ENCODE measurements at places on chromosomes 11 and 22. TPM values are rescaled to one million over a fixed set of nuclear protein-coding genes. Genes with fewer than 3 reads are reported as not detected.

PRAME gene
- not detected for total RNA-seq

- no peak for DNase-seq
- no peaks in the 10 kb centered on the region for H3K4me1 ChIP-seq
- H3K36me3 ChIP-seq, result no peaks in the 10 kb centered on the region
Measured at GRCh38 chr11:109772892-109773291, 320.3 kb upstream of the ZC3H12C start.

UPK2 gene
- 0.60 TPM for total RNA-seq

DNA sequence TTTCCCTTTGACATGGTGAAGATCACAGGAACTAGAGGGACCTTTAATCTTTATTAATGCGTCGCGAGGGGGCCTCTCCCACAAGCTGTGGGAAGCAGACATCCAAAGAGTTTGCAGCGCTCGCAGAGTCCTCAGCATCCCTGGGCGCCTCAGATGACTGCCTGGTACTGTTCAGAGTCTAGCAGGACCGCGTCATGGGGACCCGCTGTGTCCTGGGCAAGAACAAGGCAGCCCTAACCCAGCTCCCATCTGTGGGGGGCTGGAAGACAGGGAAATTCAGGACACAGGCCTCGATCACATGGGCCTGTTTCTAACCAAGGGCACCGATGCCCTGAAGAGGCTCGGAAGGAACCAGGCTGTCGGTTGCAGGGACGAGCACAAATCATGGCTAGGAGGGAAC is 40.0 kb downstream of the CACNG2 start:
- H3K36me3 ChIP-seq, result no peaks in the 10 kb centered on the region
- H3K27ac ChIP-seq, result no peak overlapping the region
- DNase-seq, result no peak
- no peak overlapping the region for H3K4me3 ChIP-seq
- no peaks in the 10 kb centered on the region for H3K4me1 ChIP-seq

DNA sequence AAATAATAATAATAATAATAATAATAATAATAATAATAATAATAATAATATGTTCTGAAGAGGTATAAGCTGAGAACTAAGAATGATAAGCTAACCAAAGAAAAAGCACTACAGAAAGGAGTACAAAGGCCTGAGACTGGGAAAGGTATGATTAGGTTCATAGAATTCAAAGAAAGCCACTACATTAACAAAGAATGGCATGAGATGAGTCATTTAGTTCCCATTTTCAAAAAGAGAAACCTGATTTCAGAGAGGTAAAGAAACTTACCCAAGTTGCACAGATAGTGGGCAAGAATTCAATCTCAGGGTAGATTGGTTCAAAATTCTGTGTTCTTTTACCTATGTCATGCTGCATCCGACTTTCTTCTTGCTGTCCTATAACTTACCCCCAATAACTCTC is 350.9 kb downstream of the TTC28 start:
- peaks cover 1% of the 10 kb centered on the region for H3K36me3 ChIP-seq
- H3K4me3 ChIP-seq, result no peak overlapping the region
- peaks cover 2% of the 10 kb centered on the region for H3K27me3 ChIP-seq
- H3K27ac ChIP-seq, result no peak overlapping the region
- DNase-seq, result no peak

DNA sequence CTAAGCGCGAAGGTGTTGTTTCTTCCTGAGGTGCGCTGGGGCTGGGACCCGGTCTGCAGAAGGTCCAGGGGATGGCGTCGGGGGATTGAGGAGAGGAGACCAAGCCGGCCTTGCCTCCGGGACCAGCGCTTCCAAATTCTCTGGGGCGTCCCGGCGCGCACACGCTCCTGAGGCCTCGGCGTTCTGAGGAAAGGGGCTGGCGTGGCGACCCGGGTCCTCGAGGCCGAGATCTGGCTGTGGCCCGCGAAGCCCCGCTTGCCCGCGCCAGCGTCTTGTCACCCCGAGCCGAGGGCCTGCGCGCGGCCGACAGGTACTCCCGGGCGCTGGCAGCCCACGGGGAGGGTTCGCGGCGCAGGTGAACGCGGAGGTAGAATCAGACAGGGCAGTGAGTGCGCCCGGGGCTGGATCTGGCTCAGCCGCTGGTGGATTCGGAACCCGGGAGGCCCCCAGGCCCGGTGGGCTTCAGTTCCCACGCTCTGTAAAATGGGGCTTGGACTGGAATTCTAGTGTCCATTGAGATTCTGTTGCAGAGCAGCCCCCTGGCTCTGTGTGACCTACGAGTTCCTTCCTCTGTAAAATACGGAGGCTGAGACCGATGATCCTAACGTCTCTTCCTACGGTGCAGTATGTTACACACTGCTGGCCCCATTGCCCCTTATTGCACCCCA is 14.7 kb downstream of the SSH3 start:
- H3K27ac ChIP-seq, result peak overlapping the region; percentile 99
- peak; percentile 22 for DNase-seq
- peaks cover 1% of the 10 kb centered on the region for H3K36me3 ChIP-seq
- peak overlapping the region; percentile 95 for H3K4me3 ChIP-seq
- H3K4me1 ChIP-seq, result peaks cover 37% of the 10 kb centered on the region

CD81 gene
- total RNA-seq, result 137 TPM

DNA sequence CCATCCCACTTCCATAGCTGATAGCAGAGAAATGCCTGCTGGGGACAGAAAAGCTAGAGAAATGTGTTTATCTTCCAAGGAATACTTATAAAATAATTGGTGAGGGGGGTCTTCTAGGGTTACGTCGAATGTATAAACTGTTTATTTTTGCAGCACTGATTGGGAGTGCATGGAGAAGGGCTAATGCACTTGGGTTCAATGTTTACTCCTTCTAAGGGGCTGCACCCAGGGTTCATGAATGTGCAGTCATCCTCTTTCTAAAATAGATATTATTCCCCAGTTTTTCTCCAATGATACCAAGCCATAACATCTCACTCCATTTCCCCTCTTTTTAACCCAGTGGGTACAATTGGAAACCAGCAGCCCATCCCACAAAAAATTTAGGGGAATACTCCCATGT is 336.9 kb downstream of the ETS1 start:
- DNase-seq, result no peak
- H3K4me1 ChIP-seq, result no peaks in the 10 kb centered on the region
- H3K36me3 ChIP-seq, result no peaks in the 10 kb centered on the region
- H3K4me3 ChIP-seq, result no peak overlapping the region
- no peaks in the 10 kb centered on the region for H3K27me3 ChIP-seq

- no peaks in the 10 kb centered on the region for H3K27me3 ChIP-seq
- no peak for DNase-seq
- no peaks in the 10 kb centered on the region for H3K4me1 ChIP-seq
- H3K27ac ChIP-seq, result no peak overlapping the region
- no peaks in the 10 kb centered on the region for H3K36me3 ChIP-seq
Measured at GRCh38 chr11:129237456-129237855, 45.3 kb upstream of the ARHGAP32 start.

TIMP3 gene
- not detected for total RNA-seq

ZP1 gene
- total RNA-seq, result not detected

DNA sequence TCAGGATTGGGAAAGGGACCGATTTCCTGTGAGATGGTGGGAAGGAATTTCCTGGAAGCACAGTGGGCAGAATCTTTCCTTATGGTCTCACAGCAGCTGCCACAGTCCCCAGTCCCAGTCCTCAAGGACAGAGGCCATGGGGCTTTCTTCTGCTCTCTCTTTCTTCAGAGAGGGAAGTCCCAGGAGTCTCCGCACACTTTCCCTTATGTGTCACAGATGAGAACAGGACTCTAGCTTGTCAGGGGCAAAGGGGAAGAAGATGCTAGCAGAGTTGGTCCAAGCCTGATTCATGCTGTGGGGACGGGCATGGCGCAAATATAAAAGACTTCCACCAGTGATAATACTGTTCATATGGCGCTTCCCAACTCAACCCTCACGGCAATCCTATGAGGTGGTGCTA is 7.5 kb upstream of the PPFIA1 start:
- no peaks in the 10 kb centered on the region for H3K27me3 ChIP-seq
- no peaks in the 10 kb centered on the region for H3K36me3 ChIP-seq
- no peaks in the 10 kb centered on the region for H3K4me1 ChIP-seq
- no peak overlapping the region for H3K4me3 ChIP-seq
- H3K27ac ChIP-seq, result no peak overlapping the region
- no peak for DNase-seq
